ENCODE measurements at places on chromosomes 16 and 17.

DNA sequence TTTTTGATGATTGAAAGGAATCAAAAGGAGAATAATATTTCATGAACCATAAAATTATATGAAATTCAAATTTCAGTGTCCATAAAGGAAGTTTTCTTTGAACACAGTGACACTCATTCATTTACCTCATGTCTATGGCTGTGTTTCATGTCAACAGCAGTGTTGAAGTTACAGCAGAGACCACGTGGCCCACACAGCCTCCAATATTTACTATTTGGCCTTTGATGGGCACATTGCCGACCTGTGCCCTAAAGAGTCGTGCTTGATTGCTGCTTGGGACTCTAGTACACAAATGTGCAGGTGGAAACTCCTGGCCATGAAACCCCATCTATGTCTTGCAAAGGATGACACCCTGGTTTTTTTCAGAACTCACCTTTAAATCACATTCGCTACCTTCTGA is 57.0 kb downstream of the CES1 start:
- DNase-seq = no peak

- no peak for DNase-seq
These were observed 43.3 kb upstream of the CDH13 start for GRCh38 chr16:82583422-82583821.

DNA sequence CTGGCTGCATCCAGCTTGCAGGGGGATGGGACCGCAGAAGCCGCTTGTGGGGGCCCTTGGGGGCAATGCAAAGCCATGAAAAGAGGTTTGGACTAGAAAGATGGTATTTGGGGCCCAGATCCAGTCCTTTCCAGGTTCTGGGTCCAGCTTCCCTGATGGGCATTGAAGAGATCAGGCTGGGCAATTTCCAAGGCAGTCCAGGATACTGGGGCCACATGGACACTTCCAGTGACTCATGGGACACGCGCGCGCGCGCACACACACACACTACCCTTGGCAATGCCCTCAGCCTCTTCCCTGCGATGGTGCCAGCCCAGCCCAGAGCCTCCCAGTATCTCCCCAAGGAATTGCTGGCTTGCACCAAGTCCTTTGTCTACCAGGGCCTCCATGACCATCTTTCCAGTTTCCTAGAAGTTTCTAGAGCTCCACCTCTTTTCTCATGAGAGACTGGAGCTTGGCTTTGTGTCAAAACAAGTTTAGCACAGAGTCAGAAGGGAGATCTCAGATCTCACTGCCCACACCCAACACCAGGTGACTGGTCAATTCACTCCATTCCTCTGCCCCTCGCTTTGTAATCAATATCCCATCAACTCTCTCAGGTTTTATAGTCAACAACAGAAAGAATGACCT is 44.3 kb downstream of the WNT3 start:
- DNase-seq = no peak

DNA sequence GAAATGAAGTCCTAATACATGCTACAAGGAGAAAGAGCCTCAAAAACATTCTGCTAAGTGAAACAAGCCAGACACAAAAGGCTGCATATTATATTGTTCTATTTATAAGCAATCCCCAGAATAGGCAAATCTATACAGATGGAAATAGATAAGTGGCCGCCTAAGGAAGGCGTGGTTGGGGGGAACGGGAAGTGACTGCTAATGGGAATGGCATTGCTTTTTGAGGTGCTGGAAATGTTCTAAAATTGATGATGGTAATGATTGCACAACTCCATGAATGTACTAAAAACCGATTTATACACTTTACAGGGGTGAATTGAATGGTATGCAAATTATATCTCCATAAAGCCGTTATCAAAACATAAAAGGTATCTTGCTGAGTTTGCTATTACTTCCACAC is 67.7 kb downstream of the GAS7 start:
- DNase-seq = no peak

DNA sequence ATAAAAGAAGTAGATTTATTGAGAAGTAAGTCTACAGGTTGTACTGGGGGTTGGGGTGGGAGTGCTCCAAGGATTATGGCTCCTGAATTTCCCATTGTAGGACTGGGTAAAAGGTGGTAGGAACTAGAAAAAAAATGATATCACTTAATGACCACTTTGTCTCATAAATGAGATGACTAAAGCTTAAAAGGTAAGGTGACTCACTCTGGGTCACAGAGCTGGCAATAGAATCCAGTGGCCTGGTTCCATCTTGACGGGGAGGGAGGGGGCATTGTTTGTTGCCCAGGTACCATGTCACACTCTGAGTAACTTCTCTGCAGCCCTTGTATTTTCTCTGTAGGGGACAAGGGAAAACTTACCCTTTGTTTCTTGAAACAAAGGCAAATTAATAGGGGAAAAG is 126.1 kb downstream of the PITPNC1 start:
- DNase-seq = no peak

DNA sequence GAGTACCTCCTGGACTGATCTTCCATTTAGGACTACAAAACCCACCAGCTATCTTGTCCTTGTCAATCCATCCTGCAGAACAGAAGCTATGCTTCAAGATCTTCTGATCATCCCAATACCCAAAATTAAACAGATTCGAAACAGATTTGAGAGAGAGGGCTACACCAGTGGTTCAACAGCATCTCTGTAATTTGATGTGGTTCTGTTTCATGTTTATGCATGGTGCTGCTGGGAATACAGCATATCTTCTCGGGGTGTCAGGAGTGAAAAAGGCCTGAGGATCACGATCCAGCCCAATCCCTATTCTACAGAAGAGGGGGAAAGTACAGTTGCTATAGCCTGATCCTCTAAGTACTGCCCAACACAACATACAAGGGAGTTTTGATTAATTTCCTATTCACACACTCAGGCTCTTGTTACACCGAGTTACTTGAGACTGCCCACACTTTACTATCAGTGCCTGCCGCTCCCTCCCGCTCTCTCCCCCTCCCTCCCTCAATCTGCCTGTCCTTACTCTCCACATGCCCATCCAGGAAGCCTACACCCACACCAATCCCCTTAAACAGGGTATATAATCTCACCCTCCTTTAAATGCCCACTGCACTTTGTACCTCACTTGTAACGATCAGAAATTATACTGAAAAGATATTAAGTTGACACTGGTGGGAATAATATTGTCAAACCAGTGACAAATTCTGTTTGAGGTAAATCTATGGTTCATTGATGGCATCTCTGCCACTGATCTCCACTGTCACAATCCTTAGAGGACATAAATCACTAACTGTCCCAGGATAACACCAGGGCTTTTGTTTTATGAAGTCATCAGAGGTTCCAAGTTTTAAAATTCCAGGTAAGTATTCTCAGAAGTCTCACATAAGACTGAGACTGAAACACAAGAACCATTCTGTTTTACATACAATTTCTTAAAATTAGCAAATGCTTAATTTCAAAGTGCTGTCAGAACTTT is 89.3 kb upstream of the PLEKHM1 start:
- no peak for DNase-seq

GRCh38 chr17:58351831-58352595 is at the start of gene SUPT4H1:
Gene SUPT4H1, minus strand, starts transcription at chr17:58352201. Its CDS starts 66 bp downstream, at chr17:58352135.
- DNase-seq = peak; percentile 93

- DNase-seq = no peak
These were observed 51.5 kb upstream of the CBX4 start for GRCh38 chr17:79890706-79891105.

- no peak for DNase-seq
These were observed at the start of gene MYO15A for GRCh38 chr17:18108401-18109312. Gene MYO15A, plus strand, starts transcription at chr17:18108756. Its CDS starts 10,045 bp downstream, at chr17:18118801.

DNA sequence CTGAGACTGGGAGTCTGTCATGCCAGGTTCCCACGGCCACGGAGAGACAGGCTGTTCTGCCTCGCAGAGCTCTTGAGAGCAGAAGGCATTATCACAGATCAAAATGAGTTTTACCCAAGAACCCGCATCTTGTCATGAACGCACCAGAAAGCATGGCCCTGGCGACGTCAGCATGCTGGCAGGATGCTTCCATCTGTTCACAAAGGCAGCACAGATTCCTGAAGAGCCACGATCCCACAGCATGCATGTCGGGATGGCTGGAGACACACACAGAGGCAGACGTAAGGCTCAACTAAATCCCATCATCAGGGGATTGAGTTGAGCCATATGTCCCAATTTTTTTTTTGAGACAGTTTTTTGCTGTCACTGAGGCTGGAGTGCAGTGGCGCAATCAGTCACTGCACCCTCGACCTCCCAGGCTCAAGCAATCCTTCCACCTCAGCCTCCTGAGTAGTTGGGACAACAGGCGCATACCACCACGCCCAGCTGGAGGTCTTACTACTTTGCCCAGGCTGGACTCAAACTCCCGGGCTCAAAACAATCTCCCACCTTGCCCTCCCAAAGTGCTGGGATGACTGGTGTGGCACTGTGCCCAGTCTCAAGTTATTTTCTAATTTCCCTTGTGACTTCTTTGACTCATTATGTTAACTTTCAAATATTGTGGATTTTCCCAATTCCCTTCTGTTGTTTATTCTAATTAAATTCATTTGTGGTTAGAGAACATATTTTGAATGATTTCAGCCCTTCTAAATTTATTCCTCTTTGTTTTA is 11.1 kb downstream of the FANCA start:
- peak; percentile 30 for DNase-seq

GRCh38 chr17:78933959-78934568 is 8.9 kb upstream of the TIMP2 start:
- DNase-seq = peak; percentile 58

DNA sequence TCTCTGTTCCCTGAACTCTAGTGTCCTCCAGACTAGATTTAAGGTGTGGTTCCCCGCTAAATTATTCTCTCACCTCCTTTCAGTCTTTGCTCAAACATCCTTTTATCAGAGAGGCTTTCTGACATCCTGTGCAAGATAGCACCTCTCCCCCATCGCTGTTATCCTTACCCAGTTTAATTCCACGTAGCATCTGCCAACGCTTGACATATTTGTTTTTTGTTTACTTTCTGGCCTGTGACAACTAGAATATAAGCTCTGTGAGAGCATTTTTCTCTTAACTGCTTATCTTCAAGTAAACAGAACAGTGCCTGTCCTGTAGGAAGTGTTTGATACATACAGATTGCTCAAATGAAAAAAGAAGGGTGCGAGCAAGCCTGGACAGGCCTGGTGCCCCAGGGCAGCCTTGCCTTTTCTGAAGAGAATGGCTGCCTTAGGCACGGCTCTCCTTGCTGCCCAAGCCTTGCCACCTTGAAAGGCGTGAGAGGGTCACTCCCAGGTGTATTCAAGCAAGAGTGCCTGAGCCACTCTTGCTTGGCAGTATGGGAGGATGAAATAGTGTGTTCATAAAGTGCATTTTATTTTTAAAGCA is 9.7 kb downstream of the DYNLL2 start:
- no peak for DNase-seq

DNA sequence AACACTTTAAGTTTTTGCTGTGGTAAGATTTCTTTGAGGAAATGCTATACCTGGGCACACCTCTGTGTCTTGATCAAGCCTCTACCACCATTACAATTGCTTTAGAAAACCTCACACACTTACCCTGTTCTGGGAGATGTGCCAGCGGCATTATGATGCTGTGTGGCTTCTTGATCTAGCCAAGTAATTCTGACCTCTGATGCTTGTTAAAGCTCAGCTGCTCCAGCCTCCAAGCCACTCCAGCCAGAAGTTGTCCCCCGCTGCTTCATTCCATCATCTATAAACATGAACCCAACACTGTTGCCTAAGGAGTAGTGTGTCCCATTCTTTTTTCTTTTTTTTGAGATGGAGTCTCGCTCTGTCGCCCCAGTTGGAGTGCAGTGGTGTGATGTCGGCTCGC is 60.1 kb downstream of the CYLD start:
- no peak for DNase-seq

GRCh38 chr16:78483124-78483992 is 383.9 kb downstream of the WWOX start:
- DNase-seq = no peak

GRCh38 chr17:41396996-41397660 is at the start of gene KRT31:
Gene KRT31, minus strand, starts transcription at chr17:41397608. Its CDS starts 69 bp downstream, at chr17:41397539.
- peak; percentile 17 for DNase-seq

DNA sequence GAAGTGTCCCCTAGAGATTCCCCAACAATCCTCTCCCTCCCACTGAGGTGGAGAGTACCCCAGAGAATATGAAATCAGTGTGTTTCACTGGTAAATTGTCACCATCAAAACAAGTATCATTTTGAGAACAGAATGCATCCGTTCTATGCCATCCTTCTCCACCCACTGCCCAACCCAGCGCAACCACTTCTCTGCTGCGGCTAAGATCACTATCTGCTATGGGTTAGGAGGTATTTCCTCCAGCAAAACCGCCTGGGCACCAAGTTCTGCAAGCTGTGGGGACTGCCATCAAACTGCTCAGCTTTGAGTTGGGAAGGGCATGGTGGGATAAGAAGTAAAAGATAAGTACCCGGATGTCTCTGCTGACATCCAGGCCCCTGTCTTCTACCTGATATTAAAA is 24.4 kb downstream of the CNTNAP1 start:
- no peak for DNase-seq

DNA sequence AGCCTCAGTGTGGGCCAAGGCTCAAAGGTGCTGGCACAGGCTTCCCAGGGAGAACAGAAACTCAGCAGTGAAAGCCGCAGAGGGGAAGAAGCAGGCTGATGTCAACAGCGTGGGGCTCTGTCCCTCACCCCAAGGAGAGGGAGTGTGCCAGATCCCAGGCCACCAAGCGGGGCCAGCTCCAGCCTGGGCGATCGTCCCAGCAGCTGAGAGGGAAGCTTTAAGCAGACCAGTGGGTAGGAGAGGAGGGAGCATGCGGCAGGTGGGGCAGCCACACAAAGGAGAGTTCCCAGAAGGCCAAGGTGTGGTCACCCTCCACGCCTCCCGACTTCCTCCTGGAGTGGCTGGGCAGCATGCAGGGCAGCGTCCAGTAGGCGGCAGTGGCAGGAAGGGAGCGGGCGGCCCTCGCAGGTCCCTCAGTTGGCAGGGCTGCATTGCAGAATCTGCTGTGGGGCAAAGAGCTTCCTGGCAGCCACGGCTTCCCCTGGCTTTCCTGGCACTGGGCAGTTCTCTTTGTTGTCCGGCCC is 6.0 kb downstream of the SYNGR2 start:
- peak; percentile 79 for DNase-seq

DNA sequence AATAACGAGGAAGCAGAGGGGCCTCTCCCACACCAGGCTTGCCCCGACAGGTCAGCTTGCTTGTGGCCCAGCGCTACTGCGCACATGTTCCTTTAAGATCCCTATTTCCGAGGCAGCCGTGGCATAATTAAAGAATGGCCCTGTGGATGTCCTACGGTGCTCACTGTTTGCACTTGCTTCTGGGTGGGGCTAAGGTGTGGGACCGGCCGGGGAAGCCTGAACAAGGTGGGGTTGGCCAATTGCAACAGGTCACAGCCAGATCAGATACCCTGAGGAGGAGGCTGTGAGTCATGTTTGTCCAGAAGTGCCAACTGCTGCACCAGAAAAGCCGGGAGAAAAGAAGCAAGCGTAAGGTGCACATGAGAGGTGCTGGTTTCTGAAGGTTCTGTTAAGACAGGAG is 158.5 kb upstream of the CACNG5 start:
- DNase-seq = no peak
